Frontal cortex (tissue), 4 donors: ENCODE measurements at places on chromosomes 6 and 20.

DNA sequence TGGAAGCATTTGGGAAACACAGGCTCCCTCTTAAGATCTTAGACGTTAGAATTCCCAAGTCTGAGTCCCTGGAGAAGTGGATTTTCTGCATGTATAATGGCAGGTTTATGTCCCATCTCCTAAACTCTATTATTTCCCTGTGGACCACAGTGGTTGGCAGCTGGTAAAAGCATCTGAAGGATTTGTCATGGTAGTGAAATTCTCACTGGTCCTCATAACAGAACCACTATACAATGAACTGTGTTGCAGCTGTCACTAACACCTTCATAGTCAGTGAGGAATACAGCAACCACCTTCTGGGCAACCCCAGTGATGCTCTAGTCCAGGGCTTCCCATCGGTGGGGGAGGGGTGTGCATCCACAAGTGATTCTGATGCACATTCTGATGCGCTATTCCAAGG is 396.9 kb downstream of the ZFAND3 start:
- DNase-seq, result no peak

- no peak for DNase-seq
These were observed 174.7 kb downstream of the BMP7 start for GRCh38 chr20:57091748-57092111.

- DNase-seq, result no peak
These were observed 25.7 kb upstream of the TCFL5 start for GRCh38 chr20:62887152-62887859.

DNA sequence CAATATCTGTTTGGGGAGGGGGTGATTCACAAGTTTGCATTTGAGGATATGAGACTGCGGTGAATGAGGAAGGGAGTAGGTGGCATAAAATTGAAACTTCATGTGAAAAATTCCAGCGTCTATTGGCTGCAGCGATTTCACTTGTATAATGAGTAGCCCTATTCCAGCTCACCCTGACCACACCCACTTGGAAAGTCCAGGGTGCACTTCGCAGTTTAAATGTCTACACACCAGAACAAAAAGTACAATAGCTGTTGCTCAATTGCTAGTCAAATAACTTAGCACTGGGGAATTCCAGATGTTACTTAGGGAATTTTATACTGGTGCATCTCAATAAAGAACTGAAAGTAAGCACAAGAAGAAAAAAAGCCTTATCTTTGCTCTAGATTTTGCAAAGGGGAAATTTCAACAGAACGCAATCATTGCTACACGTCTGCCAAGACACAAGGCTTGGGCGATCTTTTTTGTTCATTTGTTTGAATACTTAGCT is 6.3 kb downstream of the TNFAIP3 start:
- DNase-seq, result no peak

DNA sequence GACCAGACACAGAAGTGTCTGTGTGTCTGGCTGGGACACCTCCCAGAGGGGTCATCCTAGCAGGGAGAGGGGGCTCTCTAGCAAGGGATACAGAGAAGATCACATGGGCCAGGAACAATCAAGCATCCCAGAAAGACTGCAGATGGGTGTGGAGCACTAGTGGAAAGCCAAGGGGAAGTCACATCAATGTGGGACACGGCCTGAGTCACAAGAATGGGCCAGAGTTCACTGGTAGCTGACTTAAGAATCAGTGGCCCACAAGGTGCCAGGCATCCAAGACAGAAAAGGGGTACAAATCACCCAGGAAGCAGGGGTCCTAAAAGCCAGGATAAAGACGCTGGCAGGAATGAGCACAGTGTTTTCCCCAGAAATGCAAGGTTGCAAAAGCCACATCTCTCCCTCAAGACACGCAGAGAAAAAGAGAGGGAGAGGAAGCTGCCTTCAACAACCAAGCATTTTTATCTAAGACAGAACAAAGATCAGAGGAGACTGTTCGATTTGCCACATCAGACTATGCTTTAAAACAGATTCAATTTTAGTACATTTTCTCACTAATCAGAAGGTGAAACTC is 113.6 kb upstream of the DST start:
- DNase-seq, result no peak

- DNase-seq, result no peak
These were observed 165.0 kb upstream of the PLCB4 start for GRCh38 chr20:8903655-8904605.

GRCh38 chr20:19995220-19995863 is 21.8 kb upstream of the NAA20 start:
- no peak for DNase-seq

DNA sequence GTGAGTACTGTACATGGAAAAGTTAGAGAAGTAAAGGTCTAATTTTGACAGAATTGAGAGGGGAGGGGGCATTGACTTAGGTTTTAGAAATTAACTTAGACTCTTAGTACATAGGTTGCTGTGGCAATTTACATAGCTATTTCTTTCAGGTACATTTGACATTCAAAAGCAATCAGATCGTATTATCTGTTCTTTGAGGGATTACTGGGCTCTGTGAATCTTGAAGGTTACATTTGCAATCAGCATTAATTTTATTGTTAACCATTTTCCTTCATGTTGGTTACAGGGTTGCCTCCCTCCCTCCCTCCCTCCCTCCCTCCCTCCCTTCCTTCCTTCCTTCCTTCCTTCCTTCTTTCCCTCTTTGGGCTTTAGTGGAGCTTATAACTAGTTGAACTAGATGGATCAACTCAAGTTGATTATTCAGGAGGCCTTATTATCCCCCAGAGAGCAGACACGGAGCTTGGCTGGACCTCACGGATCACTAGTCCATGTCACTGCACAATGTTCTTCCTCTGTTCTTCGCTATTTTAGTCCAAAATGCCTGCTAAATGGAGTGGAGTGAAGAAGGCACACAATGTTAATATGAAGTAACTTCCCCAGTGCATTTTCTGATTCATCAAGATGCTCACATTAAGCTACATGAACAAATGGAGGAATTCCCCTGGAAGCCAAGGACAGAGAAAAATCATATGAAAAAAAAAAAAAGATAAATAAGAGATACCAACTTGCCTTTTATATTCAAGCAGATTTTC is 87.8 kb downstream of the PLCB4 start:
- no peak for DNase-seq

DNA sequence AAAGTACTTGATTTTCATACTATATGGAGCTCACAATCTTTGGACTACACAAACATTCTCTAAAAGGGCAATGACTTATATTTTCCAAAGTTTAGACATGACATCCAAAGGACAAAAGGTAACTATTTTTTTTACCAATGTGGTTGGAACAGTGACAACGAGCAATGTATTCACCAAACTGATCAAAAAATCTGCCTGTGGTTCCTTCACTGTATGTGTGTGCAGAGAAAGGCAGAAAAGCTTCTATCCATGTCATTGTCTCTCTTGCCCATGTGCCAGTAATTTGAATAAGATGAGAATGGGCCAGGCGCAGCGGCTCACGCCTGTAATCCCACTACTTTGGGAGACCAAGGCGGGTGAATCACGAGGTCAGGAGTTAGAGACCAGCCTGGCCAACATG is 25.5 kb downstream of the MCUR1 start:
- no peak for DNase-seq

DNA sequence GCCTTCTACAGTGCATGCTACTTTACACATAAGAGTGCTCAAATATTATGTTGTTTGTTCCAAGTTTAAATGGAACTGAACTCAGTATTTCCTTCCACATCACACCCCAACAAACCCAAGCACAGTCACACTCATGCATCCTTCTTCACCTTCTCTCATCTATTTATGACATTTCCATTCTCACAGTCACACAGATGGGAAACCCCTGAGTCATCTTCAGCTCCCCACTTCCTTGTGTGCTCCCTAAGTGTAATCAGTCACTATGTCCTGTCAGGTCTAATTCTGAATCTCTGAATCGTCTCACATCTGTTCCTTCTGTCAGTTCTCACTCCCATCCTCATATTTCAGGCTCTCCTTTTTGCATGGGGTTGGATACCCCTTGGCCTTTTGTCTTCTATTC is 96.0 kb downstream of the RIMS1 start:
- DNase-seq, result no peak

- DNase-seq, result no peak
These were observed 698.8 kb downstream of the DHX35 start for GRCh38 chr20:39660965-39661364.

DNA sequence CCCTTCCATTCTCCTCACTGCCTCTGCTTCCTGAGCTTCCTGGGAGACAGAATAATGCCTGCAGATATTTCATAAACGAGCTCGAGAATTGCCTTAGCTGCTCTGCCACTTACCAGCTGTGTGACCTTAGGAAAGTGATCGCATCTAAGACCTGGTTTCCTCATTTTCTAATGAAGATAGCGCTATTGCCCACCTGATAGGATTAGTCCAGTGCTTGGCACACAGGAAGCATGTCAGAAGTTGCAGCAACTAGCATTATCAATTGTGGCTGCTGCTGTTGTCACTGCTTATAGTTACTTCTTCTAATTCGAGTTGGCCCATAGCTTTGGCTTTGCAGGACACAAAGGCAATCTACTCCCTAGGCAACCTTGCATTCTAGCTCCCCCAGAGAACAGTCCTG is 305.5 kb upstream of the SGK1 start:
- DNase-seq, result no peak

DNA sequence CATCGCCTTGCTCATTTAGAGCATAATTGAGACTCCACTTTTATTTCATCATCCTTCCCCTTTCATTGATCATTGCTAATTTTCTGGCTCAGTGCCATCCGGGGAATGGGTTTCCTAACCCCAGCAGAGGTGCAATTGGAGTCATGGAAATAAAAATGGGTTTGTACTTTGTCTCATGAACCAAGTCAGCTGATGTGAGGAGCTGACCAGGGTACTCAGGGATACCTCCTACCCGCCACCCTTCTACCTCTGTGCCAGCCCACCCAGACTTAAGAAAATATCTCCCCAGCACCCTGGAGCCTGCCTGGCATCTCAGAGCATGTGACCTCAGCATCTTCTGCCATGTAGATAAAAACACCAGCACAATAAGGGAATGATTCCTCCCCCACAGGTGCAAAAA is 59.1 kb upstream of the MAFB start:
- no peak for DNase-seq

DNA sequence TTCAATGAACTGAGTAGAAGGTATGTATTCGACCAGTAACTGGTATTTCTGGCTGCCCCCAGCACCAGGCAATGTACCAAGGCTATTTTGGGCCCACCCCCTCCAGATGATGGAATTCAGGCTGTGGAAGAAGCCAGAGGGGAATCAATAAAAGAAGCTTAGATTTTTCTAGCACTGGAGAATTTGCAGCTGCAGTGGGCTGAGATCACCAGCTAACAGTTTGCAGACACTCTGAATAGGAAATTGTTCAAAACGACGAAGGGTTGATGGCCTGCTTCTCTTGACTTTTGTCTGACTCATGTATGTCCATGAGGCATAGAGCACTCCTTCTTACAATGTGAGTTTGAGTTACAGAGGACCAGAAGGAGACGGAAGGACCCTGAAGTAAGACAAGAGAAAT is 32.4 kb upstream of the FBXO9 start:
- DNase-seq, result no peak

- DNase-seq, result no peak
These were observed 5.2 kb upstream of the C20orf203 start for GRCh38 chr20:32678948-32679347.

- DNase-seq, result no peak
These were observed 209.0 kb downstream of the TTLL2 start for GRCh38 chr6:167533851-167534250.

DNA sequence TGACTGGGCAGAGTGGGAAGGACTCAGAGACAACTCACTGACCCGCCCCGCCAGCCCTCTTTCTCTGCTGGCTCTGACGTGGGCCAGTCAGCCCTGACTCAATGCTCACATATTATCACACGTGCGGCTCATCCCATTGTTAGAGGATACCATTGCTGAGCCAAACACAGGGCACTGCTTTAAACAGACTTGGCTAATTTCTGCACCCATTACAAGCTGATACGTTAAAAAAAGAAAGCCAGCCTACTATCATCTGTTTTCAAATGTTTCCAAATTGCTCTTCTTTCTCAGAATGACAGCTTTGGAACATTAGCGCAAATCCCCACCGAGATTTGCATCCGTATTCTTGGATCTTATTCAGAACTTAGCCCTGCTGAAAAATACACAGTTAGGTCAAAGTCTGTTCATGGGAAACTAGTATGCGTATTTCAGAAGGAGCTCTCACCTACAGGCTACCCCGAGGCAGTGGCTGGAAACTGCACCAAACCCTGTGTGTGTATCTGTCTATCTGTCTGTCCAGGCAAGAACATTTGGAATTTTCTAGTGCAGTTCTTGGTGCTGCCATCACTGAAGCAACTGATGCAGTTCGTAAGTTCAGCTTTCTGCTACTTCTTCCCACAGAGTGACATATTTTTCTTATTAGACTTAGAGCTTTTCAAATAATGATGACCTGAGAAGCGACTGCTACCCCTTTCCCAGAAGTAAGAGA is 32.8 kb downstream of the RAMACL start:
- DNase-seq, result peak; percentile 63

- DNase-seq, result no peak
These were observed 29.6 kb downstream of the PCNA start for GRCh38 chr20:5090191-5090590.

DNA sequence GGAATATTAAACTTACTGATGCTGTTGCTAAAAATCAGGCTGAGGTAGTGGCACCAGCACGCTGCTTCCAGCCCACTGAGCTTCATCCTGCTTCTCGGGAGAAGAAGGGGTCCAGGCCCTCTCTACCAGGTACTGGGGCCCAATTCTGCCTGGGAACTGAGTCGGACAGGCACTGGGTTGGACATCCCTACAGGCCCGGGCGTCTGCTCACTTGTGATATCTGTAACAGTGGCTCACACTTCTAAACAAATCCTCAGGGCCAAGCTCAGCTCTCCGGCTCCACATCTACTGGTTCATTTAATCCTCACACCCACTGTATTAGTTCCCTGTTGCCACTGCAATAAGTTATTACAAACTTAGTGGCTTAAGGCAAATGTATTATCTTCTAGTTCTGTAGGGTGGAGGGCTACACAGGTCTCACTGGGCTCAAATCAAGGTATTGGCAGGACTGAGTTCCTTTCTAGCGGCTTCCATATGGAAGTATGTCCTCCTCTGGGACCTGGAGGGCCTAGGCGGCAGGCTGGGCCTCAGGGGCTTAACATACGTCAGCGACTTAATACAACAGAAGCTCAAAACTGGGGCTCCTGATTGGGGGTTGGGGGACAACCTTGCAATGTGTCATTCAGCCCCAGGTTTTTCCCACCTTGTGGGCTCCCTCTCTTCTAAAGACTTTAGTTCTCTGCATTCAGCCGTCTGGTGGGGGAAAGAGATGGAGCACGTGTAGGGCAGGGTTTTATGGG is 1.6 kb upstream of the KCNK15 start:
- no peak for DNase-seq

GRCh38 chr6:57262901-57263694 is 41.0 kb upstream of the RAB23 start:
- DNase-seq, result no peak

- no peak for DNase-seq
These were observed 206.3 kb downstream of the COL19A1 start for GRCh38 chr6:70072540-70073179.

- no peak for DNase-seq
These were observed 51.9 kb downstream of the L3MBTL3 start for GRCh38 chr6:130070326-130070725.

GRCh38 chr6:127102299-127102698 is 16.2 kb upstream of the RSPO3 start:
- no peak for DNase-seq

- DNase-seq, result no peak
These were observed 30.6 kb downstream of the ZNF311 start for GRCh38 chr6:28974505-28974904.
